ENCODE measurements at places on chromosomes 16 and 17. TPM values are rescaled to one million over a fixed set of nuclear protein-coding genes. Genes with fewer than 3 reads are reported as not detected.
A peak's percentile ranks its signal among the peaks of the same experiment; 100 is the strongest.

- DNase-seq: peak; percentile 29
Observed at GRCh38 chr16:17396762-17397498, 73.8 kb downstream of the XYLT1 start.

KCNG4 gene
- not detected for total RNA-seq

ADAT1 gene
- 36.5 TPM for total RNA-seq

DNA sequence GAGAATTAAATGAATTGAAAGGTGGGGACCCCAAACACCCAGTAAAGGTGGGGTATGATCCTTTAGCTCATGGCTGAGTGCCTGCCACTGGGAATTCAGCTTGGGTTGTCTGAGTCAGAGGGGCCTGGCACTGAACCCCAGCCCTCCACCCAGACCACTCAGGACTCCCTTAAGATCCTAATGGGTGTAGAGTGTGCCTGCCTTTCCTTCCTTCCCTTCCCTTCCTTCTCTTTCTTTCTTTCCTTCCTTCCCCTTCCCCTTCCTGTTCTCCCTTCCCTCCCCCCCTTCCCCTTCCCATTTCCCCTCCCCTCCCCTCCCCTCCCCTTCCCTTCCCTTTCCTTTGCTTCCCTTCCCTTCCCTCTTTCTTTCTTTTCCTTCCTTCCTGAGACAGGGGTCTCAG lies 29.9 kb upstream of the GNA13 start:
- DNase-seq: no peak

EVI2B gene
- total RNA-seq: 2.0 TPM

DNA sequence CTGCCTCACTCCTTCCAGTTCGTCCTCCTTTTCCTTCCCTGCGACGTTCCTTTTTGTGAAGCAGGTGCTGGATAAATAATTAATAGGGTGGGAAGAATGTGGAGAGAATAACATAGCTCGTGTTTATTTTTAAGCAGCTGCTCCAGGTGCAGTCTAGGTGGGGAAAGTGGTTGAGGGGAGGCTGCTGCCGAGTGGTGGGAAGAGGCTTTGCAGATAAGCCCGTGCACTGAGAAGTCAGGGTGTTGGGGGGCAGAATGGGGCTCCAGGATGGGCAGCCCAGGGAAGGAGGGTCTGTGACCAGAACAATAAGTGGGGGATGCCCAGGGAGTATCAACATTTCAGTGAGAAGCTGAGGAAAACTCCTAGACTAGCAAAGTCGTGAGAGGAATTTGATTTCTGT lies 300.5 kb downstream of the CPPED1 start:
- no peak for DNase-seq

DNA sequence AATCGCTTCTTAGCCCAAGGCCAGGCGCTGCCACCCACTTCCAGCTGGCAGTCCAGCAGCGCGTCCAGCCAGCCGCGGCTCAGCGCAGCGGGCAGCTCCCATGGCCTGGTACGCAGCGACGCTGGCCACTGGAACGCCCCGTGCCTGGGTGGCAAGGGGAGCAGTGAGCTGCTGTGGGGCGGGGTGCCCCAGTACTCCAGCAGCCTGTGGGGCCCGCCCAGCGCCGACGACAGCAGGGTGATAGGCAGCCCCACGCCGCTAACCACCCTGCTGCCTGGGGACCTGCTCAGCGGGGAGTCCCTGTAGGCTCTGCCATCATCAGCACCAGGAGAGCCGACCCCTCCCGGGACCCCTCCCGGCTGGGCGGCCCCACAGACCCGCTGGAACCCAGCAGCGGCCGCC lies 24.0 kb downstream of the TMC6 start:
- DNase-seq: no peak

Data from lower leg skin (tissue), 4 donors.